ENCODE measurements at places on chromosomes 1 and 21.

GRCh38 chr1:233679591-233680373 is 65.9 kb downstream of the KCNK1 start:
- no peak for DNase-seq

GRCh38 chr21:41603476-41603875 is 95.5 kb upstream of the TMPRSS2 start:
- no peak for DNase-seq

- DNase-seq: no peak
These were observed 20.7 kb upstream of the CLIC4 start for GRCh38 chr1:24724345-24725208.

DNA sequence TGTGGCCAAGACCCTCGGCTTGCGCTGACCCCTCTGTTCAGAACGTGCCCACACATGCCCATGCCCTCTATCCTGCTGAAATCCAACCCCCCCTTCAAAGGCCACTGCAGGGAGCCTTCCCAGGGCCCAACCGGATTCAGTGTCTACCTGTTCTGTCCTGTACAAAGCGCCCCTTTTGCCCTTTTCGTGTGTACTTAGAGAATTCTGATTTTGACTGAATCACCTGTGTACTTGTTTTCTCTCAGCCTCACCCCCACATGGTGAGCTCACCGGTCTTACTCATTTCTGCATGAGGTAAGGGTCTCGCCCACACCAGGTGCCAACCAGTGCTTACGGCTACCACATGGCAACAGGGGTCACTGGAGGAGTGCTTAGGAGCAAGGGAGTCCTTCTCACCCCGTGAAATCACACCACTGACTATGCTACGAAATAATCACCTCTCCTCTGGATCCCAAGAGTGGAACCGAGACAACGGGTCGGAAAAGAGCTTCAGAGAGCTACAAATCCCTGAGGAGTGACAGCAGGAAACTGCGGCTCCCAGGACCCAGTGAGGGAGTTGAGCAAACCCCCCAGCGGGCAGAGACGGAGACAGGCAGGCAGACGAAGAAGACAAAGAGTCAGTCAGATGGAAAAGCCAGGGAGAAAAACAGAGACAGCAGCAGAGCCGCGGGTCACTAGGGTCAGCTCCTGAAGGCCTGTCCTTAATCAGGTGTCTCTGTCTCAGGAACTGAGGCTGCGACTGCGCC is 2.1 kb upstream of the S100A2 start:
- peak; percentile 33 for DNase-seq

DNA sequence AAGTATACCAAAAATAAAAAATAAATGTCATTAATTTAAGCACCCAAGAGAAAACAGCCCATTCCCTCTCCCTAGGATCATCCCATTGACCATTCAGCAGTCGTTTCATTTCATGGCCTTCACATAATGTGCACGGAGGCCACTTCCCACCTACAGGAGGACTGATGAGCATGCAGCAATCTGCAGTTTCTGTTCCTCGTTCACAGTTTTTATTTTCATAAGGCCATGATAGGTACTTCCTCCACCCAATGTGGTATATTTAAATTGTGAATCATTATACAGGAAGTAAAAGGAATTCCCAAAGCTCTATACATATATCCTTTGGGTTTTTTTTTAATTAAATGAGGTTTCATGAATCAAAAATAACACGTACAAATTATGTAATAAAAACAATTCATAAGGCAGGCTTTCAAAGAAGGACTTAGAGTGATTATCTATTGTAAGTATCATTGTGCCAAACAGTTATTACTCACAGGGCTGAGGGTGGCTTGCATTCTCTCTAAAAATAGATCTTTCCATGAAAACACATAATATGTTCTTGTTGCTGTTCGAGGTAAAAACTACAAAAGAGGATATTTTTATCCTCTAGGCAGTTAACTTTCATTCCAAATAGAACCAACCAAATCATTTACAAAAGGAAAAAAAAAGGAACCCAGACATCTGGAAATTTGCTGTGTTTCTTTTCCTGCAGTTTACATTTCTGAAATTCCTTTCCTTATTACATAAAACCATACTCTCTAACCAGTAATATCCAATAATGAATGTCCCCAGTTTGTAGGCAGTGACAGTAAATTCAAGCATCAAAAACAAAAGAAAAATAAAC is 27.5 kb upstream of the SLC44A3 start:
- DNase-seq: no peak
